ENCODE measurements at places on chromosomes 12 and 14.

DNA sequence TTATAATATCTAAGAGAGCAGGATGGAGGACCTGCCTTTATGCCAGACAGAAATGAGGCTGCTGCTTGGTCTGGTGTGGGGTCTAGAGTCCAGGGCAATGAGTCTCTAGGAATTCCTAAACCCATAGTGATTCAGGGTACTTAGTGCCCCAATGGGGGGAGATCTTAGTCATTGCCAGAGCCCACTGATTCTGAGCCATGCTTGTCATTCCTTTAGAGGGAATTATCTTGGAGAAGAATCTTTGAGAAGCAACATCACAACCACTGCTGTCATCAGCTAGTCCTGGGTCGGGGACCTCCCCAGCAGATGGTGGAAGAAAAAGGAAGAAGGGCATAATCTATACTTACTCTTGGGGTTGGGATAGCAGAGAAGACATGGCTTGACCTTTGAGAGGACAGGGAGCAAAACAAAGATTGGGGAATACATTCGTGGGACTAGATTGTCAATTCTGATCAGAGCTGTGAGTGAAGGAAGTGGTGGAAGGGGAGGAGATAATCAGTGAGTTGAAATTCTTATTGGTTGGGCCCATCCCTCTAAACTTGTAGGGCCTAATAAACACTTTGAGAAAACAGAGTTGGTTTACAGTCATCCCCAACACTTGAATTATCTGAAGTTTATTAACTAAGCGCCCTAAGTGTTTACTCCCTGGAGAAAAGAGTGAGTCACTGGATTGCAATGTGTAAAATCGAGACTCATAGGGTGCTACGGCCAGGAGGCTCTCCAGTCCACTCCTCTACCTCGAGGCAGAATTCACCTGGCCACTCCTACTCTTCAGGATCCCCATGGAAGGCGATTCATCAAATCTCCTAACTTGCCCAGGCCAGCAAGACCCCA is 3.0 kb upstream of the KRT3 start:
- no peak for DNase-seq

- DNase-seq, result peak; percentile 87
These were observed 14.7 kb downstream of the BTBD7 start for GRCh38 chr14:93317875-93318807.

DNA sequence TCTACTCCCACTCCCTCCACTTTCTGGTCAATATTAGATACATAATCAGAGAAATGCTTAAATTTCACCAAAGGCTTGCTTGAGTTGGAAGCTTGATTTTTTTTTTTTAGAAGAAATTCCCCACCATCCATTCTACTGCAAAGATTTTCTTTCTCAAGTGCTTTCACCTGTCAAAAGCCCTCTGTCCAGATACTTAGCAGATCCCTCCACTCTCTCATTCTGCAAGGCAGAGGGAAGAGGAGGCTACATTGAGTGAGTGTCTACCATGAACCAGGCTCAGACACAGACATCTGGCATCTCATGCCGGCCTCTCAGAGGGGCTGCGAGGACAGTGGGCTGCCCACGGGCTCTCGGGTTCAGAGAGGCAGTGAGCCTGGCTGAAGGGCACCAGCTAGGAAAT is 127.6 kb upstream of the GSC start:
- no peak for DNase-seq

DNA sequence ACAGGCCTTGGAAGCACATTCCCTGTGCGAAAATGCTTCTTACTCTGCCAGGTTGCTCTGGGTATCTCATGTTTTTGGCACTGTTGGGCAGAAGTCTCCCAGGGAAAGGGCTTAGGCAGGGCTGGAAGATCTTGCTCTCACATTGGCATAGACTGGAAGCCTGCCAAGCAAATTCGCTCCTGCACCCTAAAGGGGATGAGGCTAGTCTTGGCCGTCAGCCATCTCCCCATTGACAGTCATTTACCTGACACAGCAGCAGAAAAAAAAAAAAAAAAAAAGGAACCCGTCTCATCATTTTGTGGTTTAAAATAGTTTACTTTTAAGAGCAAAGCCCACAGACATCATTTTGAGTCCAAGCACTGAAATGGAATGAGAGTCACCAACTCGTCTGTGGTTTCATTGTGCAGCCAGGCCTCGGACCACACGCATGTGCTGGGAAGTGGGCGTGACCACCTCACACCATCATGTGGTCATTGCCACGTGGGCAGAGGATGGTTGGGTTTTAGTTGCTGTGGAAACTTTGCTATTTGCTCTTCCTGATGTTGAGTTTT is 84.8 kb downstream of the NRXN3 start:
- peak; percentile 6 for DNase-seq

DNA sequence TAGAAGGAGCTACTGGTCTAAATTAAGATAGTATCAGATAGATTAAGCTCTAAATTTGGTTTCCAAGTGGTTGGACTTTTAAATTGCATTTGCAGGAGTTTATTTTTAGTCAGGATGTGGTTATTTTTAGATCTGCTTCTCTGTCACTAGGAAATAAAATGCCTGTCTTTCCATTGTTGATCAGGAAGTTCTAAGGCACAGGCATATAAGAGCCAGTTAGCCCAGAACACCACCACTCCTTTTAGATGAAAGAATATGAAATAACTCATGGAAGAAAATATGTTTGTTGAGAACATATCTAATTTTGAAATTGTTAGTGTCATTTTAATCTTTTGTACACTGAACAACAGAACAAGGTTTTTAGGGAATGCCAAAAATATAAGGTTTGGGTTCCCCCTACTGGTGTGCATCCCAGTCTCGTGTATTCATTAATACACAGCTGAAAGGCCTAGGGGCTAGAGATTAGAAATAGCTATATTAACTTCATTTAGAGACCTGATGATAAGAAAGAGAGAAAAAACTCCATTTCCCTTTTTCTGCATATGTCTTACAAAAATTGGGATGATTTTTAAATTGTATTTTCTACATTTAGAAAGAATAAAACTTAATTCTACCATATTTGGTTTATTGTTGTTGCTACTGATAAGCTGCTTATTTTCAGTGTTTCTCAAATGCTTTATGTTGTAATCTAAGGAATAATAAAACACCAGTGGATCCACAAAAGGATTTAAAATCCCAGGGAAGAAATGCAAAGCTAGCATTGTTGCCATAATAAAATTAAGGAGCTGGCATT is 67.2 kb downstream of the RIC8B start:
- DNase-seq, result peak; percentile 54

DNA sequence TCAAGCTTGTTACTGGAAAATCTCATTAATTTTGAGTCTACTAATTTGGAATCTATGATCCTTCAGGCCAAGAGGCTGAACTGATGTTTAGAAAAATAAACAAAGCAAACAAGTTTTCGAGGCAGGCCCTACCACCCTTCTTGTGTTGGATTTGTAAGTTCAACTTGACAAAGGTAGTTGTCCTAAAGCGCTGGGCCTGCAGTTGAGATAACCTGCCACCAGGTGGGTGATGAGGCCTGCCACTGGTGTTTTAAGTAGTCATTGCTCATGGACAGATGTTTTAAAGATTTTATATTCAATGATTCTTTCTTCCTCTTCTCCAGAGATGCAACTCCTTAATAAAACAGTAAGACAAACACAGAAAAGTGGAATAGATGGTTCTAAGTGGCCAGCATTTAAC is 19.4 kb downstream of the ACVRL1 start:
- DNase-seq, result peak; percentile 54

DNA sequence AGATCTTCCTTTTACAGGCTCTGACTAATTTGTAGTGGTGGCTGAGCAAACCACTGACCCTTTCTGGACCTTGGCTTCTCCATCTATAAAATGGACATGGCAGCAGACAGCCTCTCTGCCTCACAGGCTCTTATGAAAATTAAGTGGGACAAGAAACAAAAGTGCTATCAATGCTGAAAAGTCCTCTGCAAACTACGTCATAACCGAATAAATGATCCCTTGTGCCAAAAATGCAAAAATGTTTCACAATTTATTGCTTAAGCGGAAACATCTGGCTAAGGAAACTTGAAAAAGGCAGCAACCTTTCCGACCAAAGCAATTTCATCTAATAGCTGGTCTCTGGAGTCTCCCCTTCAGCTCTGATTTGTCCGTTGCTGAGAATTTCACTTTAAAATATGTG is 108.5 kb upstream of the PLXNC1 start:
- peak; percentile 23 for DNase-seq

- DNase-seq, result no peak
These were observed 79.9 kb downstream of the ACACB start for GRCh38 chr12:109196332-109196731.

DNA sequence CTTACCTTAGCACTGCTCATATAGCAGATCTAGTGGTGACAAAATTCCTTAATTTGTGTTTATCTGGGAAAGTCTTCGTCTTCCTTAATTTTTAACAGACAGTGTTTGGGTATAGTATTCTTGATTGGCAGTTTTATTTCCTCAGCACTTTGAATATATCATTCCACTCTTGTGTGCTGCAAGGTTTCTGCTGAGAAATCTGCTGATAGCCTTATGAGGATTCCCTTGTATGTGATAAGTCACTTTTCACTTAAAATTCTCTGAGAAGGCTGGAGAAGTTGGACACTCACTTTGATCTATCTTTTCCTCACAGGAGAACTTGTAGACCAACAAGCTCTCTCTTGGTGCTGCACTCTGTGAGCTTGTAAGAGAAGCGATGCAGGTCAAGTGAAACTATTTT is 306.1 kb upstream of the RTL1 start:
- no peak for DNase-seq

- DNase-seq, result no peak
These were observed 448.7 kb downstream of the SLC6A15 start for GRCh38 chr12:84463741-84464495.

DNA sequence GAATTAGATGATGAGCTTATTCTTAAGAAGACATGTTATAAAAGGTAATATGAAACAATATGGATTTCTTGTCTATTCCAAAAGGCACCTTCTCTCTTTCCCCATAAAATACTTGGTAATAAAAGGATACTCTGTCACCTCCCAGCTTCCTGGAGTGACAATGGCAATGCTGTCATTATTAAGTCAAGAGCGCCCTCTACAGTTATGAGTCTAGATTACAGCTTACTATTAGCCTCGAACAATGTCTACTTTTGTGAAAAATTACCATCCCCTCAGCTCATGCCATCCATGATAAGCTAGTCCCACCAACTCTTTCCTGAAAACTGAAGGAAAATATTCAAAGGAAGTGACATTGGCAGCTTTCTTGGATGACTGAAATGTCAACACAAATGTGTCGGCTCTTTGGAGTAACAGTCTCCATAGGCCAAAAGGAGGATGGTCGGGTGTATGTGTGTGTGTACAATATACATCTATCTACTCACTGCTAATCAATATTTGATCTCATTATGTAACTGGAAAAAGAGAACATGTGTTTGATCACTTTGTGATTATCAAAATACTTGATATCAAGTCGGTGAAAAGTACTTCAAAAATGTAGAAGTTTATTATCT is 48.7 kb upstream of the CDKN3 start:
- peak; percentile 80 for DNase-seq

- DNase-seq, result peak; percentile 33
These were observed 63.1 kb upstream of the STK38L start for GRCh38 chr12:27180906-27181505.
